Naive B cell (primary cell): ENCODE measurements at places on chromosomes 13 and 19. TPM values are rescaled to one million over a fixed set of nuclear protein-coding genes. Genes with fewer than 3 reads are reported as not detected.
A peak's percentile ranks its signal among the peaks of the same experiment; 100 is the strongest.

DNA sequence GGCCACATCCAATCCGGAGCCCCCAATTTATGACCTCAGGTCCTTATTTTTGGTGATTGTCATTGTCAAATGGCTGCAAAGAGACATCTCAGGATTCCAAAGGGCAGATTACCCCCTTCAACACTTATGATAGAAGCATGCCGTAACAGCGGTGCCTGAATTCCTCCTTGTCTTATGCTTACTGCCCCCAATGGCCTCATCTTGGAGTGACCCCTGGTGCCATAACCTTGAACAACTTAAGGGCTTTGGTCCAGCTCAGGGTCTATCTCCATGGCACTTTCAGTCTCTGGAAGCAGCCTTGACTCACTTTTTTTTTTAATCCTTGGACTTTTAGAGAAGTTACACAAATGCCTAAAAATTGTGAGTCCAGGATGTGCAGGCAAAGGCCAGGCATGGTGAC is 171.6 kb upstream of the ZNF507 start:
- H3K27ac ChIP-seq = no peak overlapping the region
- no peaks in the 10 kb centered on the region for H3K36me3 ChIP-seq
- H3K27me3 ChIP-seq = peaks cover 3% of the 10 kb centered on the region
- DNase-seq = no peak
- H3K4me1 ChIP-seq = no peaks in the 10 kb centered on the region

GRCh38 chr13:110399801-110400200 is 92.7 kb downstream of the COL4A2 start:
- H3K4me1 ChIP-seq = no peaks in the 10 kb centered on the region
- H3K36me3 ChIP-seq = no peaks in the 10 kb centered on the region
- no peak for DNase-seq
- H3K27ac ChIP-seq = no peak overlapping the region
- H3K27me3 ChIP-seq = peaks cover 70% of the 10 kb centered on the region

- H3K36me3 ChIP-seq = peaks cover 26% of the 10 kb centered on the region
- no peak for DNase-seq
- peaks cover 55% of the 10 kb centered on the region for H3K27me3 ChIP-seq
- H3K27ac ChIP-seq = no peak overlapping the region
- H3K4me3 ChIP-seq = no peak overlapping the region
These were observed 10.2 kb downstream of the NPHS1 start for GRCh38 chr19:35841961-35842595.

DNA sequence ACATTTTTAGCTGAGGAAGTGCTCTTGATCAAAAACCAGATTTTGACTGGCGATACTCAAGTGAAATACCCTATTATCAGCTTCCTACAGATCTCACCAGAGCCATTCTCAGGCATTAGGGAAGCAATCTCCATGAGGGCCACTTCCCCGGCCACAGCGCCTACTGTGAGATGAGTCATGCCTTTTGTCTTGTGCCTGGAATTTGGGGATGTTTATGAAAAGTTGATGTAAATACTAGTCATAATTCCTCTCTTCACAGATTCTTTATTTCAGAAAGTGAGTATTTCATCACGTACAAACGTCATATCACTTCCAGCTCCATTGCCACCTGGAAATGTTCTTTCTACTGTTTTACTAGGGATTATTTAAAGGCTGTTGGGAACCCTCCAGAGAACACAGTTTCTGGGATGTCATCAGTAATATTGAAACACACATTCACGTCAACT is 25.3 kb upstream of the SLC46A3 start:
- H3K36me3 ChIP-seq = no peaks in the 10 kb centered on the region
- H3K4me3 ChIP-seq = no peak overlapping the region
- peaks cover under 1% of the 10 kb centered on the region for H3K27me3 ChIP-seq
- peaks cover 5% of the 10 kb centered on the region for H3K4me1 ChIP-seq
- no peak for DNase-seq

DNA sequence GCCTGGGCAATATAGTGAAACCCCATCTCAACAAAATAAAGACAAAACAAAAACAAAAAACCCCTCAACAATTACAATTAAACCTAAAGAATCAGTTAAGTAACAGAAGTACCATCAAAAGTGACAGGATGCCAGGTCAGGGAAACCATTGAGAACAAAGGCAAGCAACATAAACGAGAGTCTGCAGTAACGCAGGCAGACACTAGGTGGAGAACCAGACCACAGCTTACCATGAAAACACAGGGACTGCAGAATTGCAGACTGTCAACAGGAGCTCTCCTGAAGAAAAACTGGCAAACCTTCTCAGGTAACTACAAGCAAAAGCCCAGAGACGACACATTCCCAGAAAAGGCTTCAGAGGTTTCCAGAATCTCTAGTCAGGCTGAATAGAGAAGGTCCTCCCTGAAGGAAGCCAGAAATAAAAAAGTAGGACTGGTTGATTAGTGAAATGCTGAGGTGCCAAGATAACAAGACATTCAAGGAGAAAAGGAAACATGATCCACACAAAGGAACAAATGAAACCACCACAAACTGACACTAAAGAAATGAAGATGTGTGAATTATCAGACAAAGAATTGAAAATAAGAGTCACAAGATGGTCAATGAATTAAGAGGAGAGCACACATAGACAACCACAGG is 2.2 kb upstream of the ZNF665 start:
- peak; percentile 75 for DNase-seq
- no peaks in the 10 kb centered on the region for H3K27me3 ChIP-seq
- H3K4me3 ChIP-seq = peak overlapping the region; percentile 91
- H3K4me1 ChIP-seq = peaks cover 27% of the 10 kb centered on the region

DNA sequence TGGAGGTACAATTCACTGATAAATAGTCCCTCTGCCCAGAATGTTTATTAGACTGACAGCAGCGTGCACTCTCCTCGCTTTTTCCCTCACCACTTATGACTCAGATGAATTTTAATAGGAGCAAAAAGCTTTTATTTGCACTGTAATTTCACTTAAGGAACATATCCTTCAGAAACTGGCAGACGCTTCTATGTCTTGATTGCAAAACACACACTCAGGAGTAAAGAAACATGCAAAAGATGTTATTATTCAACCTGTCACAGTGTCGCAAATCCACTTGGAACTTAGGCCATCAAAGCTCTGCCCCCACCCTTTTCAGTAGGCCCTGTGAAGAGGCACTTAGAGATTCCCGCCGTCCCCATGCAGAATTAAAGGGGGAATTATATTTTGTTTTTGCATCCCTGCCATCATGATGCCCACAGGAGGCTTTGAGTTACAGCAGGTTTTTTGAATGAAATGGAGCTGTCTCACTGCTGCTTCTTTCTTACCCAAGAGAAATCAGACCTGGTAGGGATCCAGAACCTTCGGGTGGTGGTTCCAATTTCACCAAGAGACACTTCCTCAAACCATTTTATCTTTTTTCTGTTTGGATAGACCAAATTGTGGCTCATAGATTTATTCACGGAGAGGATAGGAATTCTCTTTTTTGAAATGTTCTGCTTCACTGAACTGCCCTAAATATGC is 74.5 kb downstream of the GGACT start:
- no peak overlapping the region for H3K4me3 ChIP-seq
- no peak for DNase-seq
- H3K4me1 ChIP-seq = peaks cover 5% of the 10 kb centered on the region
- no peak overlapping the region for H3K27ac ChIP-seq
- no peaks in the 10 kb centered on the region for H3K27me3 ChIP-seq

DNA sequence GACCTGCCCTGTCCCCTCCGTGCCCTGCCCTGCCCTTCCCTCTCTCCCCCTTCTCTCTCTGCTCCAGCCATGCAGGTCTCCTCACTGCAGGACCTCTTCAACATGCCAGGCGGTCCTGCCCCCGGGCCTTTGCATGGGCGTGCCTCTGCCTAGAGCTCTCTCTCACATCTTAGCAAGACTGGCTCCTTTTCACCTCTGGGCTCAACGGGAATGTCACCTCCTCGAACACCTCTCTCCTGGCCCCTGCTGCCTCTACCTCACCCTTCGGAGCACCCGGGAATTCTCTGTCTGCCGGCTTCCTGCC is 5.6 kb downstream of the MFSD12 start:
- peak overlapping the region; percentile 10 for H3K27ac ChIP-seq
- DNase-seq = no peak
- H3K27me3 ChIP-seq = no peaks in the 10 kb centered on the region
- no peaks in the 10 kb centered on the region for H3K36me3 ChIP-seq

GRCh38 chr13:98206946-98207345 is 29.9 kb upstream of the RNF113B start:
- no peaks in the 10 kb centered on the region for H3K4me1 ChIP-seq
- DNase-seq = no peak
- H3K4me3 ChIP-seq = no peak overlapping the region
- H3K27ac ChIP-seq = no peak overlapping the region
- H3K27me3 ChIP-seq = no peaks in the 10 kb centered on the region
- H3K36me3 ChIP-seq = no peaks in the 10 kb centered on the region

- H3K27ac ChIP-seq = peak within 1 kb of the TSS; percentile 91
- peaks cover 5% of the 10 kb centered on the region for H3K27me3 ChIP-seq
- DNase-seq = peak; percentile 34
- peaks cover 15% of the 10 kb centered on the region for H3K4me1 ChIP-seq
- H3K4me3 ChIP-seq = peak within 1 kb of the TSS; percentile 96
- H3K36me3 ChIP-seq = no peaks in the 10 kb centered on the region
These were observed at the start of gene TSC22D1 for GRCh38 chr13:44575741-44576350. TSC22D1 (minus strand) TSS chr13:44576330; CDS start chr13:44576074, 256 bp downstream.

DNA sequence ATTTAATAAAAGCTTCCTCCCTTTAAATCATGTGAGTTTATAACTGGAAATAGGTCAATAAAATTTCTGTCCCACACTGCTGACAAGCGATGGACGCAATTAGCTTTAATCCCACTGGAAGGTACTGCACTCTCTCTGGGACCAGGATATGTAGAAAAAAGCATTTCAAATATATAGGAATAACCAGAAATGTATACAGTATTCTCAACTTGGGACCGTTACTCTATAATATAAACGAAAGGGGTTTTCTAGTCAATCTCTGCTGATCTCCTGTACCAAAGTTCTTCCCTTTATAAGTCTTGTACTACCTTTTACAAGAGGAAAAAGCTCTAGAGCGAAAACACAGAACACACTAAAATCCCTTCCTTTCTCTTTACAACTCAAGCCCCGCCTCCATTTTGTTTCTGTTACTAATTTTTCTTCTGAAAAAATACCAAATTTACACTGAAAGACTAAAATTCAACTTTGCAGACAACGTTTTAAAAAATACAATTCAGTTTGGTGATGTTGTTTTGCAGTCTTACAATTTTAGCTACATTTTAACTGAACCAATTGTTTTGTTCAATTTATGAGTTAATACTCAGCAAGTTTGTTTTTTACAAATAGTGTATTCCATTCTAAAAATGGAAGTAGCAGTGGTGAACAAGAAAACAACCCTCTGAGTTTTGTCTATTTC is 1.7 kb upstream of the USPL1 start:
- H3K36me3 ChIP-seq = no peaks in the 10 kb centered on the region
- no peak overlapping the region for H3K4me3 ChIP-seq
- DNase-seq = peak; percentile 31

- DNase-seq = no peak
- H3K36me3 ChIP-seq = no peaks in the 10 kb centered on the region
- no peak within 1 kb of the TSS for H3K27ac ChIP-seq
- H3K27me3 ChIP-seq = peaks cover 7% of the 10 kb centered on the region
These were observed at the start of gene TSKS for GRCh38 chr19:49763230-49763629. TSKS (minus strand) TSS chr19:49763306; CDS start chr19:49763247, 59 bp downstream.

DNA sequence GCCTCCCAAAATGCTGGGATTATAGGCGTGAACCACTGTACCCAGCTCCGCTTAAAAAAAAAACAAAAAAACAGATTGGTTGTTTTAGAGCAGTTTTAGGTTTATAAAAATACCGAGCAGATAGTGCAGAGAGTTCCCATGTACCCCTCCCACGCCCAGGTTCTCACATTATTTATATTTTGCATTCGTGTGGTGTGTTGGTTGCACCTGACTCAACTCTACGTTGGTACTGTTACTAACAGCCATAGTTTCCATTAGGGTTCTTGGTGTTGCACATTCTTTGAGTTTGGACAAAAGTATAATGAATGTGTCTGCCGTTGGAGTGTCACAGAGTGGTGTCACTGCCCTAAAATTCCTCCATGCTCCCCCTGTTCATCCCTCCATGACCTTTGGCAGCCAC is 29.1 kb downstream of the MYO9B start:
- H3K27ac ChIP-seq = peak overlapping the region; percentile 94
- peaks cover 69% of the 10 kb centered on the region for H3K4me1 ChIP-seq
- H3K4me3 ChIP-seq = no peak overlapping the region
- no peaks in the 10 kb centered on the region for H3K27me3 ChIP-seq
- DNase-seq = no peak
- peaks cover 23% of the 10 kb centered on the region for H3K36me3 ChIP-seq

DNA sequence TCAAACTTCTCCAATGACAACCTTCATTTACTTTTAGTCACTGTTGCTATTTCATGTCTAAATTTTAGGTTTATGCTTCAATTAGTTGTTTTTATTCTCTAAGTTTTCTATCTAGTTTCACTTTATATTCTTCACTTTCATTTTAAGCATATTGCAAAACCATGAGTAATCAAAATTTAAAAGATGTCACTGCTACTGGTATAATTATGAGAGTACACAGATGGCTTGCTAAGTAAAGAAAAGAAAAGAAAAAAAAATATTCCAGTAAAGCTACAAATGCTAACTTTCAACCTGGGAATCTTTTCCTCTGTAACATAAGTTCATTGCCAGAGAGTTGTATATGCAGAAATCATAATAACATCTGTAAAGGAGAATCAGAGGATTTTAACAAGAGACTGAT is 1624.7 kb downstream of the PCDH9 start:
- DNase-seq = no peak
- no peak overlapping the region for H3K27ac ChIP-seq
- H3K4me1 ChIP-seq = no peaks in the 10 kb centered on the region
- no peaks in the 10 kb centered on the region for H3K36me3 ChIP-seq
- no peaks in the 10 kb centered on the region for H3K27me3 ChIP-seq

GRCh38 chr13:103537616-103538015 is 471.4 kb upstream of the SLC10A2 start:
- H3K27ac ChIP-seq = no peak overlapping the region
- no peaks in the 10 kb centered on the region for H3K4me1 ChIP-seq
- H3K36me3 ChIP-seq = no peaks in the 10 kb centered on the region

GRCh38 chr13:85694992-85695391 is 104.2 kb downstream of the SLITRK6 start:
- H3K27me3 ChIP-seq = no peaks in the 10 kb centered on the region
- H3K36me3 ChIP-seq = no peaks in the 10 kb centered on the region
- no peak overlapping the region for H3K27ac ChIP-seq
- no peak overlapping the region for H3K4me3 ChIP-seq

GRCh38 chr13:40494946-40495620 is 171.4 kb downstream of the FOXO1 start:
- H3K36me3 ChIP-seq = peaks cover 10% of the 10 kb centered on the region
- H3K4me1 ChIP-seq = peaks cover 74% of the 10 kb centered on the region
- no peaks in the 10 kb centered on the region for H3K27me3 ChIP-seq
- peak overlapping the region; percentile 82 for H3K4me3 ChIP-seq
- DNase-seq = no peak

The PABPC3 gene
- polyA plus RNA-seq = 0.13 TPM

The SIX5 gene
- not detected for polyA plus RNA-seq

The SIGLECL1 gene
- polyA plus RNA-seq = not detected

The IFNL2 gene
- not detected for polyA plus RNA-seq

The CYP4F22 gene
- not detected for polyA plus RNA-seq

The SHISA2 gene
- polyA plus RNA-seq = not detected

The CD209 gene
- polyA plus RNA-seq = not detected
